ENCODE measurements at places on chromosomes 2 and 18.

GRCh38 chr2:206361407-206362045, 81.8 kb upstream of the ADAM23 start:
- DNase-seq, result no peak

DNA sequence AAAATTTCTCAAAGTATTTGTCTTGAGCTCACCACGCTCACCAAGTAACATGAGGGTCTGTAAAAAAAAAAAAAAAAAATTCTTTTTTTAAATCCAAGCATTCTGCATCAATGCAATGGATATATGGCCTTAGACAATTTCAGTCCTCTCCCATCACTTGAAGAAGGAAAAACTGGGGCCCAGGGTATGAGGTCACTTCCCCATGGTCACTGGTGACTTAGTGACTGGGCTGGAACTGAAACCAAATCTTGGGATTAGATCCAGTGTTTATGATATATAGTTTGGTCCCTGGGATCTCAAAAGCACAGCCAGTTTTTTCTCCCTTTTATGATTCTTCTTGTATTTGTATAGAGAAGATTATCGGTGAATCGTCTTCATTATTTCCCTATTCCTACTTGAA, 477.9 kb upstream of the TNP1 start:
- DNase-seq, result no peak

DNA sequence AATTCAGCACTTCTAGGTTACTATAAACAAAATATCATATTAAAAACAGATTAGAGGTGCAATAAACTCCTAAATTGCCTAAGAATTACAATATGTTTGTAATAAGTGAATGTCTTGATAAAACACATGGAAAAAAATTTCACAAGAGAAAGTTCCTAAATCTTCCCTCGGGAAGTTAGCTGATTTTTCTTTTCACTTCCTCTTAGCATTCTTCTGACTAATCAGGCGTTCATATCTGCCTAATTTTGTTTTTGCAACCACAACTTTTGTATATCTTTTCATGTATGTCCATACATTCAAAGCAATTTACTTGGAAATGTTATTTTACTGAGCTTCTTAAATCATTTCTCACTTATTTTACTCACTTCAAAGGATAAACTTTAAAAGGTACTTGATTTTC, 88.5 kb downstream of the RTTN start:
- no peak for DNase-seq

DNA sequence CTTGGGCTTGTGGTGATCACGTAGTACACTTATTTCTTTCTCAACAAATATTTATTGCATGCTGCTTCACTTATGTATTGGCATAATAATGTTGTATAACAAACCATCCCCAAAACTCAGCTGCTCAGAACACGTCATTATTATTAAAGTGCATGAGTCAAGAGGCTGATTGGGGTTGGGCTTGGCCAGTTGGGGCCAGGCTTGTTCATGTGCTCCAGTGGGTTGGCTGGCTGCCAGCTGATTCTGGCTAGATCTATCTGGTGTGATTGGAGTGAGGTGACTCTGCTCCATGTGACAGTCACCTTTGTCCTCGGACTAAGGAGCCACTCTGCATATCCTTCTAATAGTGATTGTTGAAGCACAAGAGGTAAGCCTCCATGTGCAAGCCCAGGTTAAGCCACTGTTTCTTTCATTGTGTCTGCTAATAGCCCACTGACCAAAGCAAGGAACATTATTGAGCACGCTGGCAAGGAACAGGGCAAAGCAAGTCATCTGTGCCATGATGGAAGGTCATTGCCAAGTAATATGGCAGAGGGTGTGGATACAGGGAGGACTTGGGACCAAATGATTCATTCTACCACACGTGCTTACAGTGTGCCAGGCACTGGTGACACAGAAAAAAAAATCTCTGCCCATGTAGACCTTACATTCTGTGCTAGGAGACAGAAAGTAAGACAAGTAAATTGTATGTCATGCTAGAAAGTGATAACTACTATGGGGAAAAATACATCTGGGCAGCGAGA, 63.3 kb upstream of the TMEM182 start:
- DNase-seq, result no peak

GRCh38 chr2:33069894-33070651, 123.3 kb downstream of the LTBP1 start:
- no peak for DNase-seq

- DNase-seq, result no peak
These were observed 309.0 kb upstream of the MEIS1 start for GRCh38 chr2:66125951-66126350.

GRCh38 chr18:50687491-50687890, 127.6 kb downstream of the MAPK4 start:
- no peak for DNase-seq

GRCh38 chr2:25437881-25438662, 96.3 kb upstream of the DNMT3A start:
- DNase-seq, result no peak

- no peak for DNase-seq
These were observed 138.6 kb downstream of the MAP3K20 start for GRCh38 chr2:173214213-173214612.

DNA sequence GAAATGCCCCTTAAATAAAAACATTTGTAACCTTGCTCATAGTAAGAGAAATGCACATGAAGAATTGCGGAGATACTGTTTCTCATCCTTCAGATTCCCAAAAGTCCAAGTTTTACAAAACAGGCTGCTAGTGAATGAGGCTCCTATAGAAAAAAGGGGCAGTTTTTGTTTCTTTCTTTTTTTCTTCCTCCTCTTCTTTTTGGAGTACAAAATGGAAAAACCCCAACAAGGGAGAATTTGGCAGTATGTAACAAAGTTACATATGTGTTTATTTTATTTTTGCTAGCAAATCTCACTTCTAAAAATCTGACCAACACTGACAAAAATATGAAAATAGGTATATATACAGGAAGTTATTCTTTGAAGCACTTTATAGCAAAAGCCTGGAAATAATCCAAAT, 7.1 kb upstream of the BAZ2B start:
- DNase-seq, result no peak

DNA sequence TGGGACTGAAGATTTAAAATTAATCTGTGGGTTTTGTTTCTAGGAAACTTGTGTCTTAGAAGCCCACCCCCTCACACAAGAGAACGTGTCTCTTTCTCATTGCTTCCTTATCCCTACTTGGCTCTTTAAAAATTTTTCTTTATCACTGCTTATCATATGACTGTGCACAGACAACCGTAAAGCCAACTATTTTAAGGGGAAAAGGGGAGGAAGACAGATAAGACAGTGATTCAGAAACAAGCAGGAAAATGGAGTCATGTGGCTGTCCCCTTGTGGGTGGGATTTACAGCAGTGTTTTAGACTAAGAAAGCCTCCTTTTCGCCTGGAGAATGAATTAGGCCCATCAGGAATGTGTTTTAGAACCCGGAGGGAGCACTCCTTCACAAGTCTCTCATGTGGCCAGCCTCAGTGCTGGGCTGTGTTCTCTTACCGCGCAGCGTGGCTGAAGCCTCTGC, 17.6 kb downstream of the PRKCE start:
- no peak for DNase-seq

DNA sequence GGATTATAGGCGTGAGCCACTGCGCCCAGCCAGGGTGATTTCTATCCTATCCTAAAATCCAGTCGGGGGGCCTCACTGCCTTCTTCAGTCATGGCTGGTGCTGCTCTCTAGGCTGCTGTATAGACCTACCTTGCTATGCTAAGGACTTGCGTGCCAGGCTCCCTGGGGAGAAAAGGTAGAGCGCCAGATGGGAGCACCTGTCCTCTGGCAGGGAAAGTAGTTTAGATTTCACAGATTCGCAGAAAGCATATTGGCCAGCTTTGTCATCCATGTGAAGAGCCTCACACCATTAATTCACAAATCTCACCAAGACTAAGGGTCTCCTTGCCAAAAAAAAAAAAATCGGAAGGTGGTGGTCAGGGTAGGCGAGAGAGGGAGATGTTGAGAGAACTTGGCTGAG, 217.6 kb downstream of the ATAD2B start:
- DNase-seq, result no peak

DNA sequence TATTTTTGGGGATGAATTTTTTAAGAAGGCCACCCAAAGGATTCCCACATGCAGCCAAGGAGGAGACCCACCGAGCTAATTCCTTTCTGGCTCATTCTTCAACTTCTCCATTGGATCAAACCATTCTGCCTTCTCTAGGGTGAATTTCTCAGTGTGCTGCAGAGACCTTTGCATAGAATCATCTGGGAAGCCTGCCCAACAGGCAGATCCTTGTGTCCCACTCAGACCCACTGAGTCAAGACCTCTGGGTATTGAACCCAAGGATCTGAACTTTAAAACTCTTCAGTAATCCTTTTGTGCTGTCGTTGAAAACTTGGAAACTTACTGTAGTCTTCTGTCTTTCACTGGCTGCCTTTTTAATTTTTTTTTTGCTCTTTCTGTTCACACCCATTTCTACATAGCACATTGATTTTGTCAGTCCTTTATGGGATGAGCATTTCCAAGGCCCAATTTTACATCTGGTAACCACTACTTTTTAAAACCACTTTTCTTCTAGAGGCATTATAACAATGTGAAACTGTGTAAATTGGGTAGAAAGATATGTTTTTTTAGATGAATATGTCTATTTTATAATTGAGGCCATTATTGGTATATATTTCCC, 120.2 kb downstream of the TSN start:
- no peak for DNase-seq

GRCh38 chr2:172308253-172308935, 119.0 kb upstream of the ITGA6 start:
- DNase-seq, result no peak

- no peak for DNase-seq
These were observed 103.4 kb upstream of the SERTAD2 start for GRCh38 chr2:64757126-64757525.
